Glutamatergic neuron (in vitro differentiated cells): ENCODE measurements at places on chromosomes 6 and 20.

DNA sequence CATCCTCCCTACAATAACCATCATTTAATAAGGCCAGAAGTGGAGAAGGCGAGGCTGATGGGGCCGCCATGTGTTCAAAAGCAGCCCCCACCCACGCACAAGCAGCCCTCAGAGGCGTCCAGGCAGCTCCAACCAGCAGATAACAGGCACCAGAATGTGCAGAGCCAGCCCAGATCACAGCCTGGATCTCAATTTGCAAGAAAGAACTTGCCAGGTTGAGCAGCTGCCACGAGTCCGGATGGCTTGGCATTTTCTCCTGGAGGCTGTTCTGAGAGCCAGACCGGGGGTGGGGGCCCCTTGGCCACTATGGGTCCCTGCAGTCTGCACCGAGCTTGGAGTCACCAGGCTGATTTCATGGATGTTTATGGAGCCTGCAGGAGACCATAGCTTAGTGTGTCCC, 338.1 kb downstream of the PREX1 start:
- no peak for DNase-seq

- DNase-seq: no peak
Observed at GRCh38 chr6:73491377-73491776, 29.5 kb downstream of the EEF1A1 start.

DNA sequence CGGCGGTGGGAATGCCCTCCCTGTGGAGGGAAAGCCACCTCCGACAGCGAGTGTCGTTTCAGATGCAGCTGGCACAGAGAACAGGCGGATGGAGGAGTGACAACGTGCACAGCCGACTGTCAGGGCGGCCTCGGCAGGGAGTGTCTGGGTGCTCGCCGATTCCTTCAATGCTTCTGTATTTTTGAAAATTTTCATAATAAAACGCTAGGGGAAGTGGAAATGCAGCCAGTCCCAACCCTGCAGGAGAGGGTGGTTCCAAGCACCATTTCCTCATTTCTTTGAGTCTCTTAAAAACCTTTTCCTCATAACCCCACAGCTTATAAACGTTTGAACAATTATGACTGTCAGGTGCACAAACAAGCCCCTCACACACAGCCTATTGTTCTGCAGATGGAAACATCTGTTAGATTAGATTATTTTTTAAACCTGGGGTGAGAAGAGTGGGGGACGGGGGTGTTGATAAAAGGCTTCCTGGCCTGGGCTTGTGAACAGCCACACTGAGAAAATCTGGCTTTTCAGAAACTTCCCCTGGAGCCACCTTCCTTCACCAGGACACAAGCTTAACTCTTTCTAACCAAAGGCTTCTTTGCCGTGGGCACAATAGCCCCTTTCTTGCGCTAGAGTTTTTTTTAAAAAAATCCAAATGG, 228.9 kb downstream of the ANKRD60 start:
- DNase-seq: no peak

DNA sequence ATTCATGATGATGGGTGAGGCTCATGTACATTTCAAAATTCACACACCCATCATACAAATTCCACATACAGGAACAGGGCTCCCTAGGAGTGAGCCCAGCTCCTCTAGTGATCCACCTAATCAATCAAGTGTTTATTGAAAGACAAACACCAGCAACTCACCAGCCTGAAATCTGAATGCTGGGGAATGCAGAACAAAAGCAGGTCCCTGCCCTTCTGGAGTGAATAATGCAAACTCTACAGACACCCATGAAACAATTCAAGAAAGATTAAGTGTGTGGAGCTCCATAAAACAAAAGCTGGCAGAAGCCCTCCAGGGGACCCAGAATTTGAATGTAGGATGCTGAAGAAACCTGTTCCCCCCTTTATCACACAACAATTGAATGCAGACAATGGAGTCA, 396.7 kb upstream of the JARID2 start:
- no peak for DNase-seq

- no peak for DNase-seq
Observed at GRCh38 chr6:111764238-111765175, 108.7 kb downstream of the FYN start.

- DNase-seq: no peak
Observed at GRCh38 chr6:110617057-110617456, 140.6 kb upstream of the SLC22A16 start.

DNA sequence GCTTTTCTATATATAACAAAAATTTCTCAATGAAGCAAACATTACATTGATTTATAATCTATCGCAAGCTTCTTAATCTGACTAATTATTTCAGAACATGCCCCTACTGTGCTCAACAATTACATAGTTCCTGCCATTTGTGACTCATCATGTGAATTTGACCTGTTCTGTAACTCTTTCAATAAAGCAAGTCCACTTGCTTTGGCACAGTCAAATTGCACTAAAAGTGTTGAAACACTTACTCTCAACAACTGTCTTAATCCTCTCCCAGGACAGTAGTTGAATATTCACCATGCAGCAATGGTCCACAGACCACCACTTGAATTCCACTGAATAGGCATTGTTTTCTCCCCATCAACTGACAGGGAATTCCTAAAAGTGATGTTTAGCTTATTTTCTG, 67.7 kb upstream of the SPTLC3 start:
- no peak for DNase-seq

- no peak for DNase-seq
Observed at GRCh38 chr6:133360194-133360593, 119.0 kb downstream of the EYA4 start.

- no peak for DNase-seq
Observed at GRCh38 chr6:32158052-32158451, 4.1 kb downstream of the PPT2 start.

- DNase-seq: no peak
Observed at GRCh38 chr20:63578224-63579016, 4.4 kb upstream of the HELZ2 start.

DNA sequence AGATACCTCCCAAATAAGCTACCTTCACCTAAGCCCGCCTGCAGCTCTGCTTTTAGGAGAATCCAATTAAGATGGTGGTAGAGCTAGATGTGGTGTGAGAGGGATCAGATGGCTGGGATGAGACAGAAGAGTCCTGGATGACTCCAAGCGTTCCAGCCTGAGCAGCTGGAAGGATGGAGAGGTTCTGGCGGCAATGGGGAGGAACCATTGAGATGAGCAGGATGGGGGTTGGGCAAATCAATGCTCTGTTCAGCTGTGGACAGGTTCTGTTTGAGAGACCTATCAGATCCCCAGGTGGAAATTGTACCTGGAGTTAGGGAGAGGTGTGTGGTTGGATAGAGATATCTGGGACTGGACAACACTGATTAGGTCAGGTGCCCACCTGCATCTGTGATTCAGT, 23.0 kb downstream of the PHACTR3 start:
- no peak for DNase-seq

GRCh38 chr20:57648878-57649616, 28.8 kb upstream of the ZBP1 start:
- no peak for DNase-seq

- no peak for DNase-seq
Observed at GRCh38 chr6:144675231-144675861, 390.2 kb downstream of the UTRN start.

- DNase-seq: no peak
Observed at GRCh38 chr6:151241853-151242252, 2.1 kb downstream of the AKAP12 start.

- DNase-seq: no peak
Observed at GRCh38 chr20:36824142-36824940, 50.8 kb upstream of the DSN1 start.

DNA sequence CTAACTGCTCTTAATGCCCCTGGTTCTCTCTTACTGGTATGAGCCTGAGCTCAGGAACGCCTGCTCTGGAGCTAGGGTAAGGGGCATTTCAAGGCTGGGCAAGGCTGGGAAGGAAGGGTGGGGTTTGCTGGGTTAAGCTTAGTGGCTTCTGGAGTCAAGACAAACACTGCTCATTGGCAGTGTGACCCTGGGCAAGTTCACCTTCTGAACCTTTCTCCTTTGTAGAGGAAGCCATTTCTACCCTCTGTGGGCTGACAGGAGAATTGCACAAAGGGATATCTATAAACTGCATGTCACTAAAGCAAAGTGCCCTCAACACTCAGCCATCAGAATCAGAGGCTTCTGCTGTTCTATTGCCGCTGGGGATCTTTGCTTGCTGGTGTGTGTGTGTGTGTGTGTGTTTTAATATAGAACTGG, 20.3 kb upstream of the LRRN4 start:
- no peak for DNase-seq

DNA sequence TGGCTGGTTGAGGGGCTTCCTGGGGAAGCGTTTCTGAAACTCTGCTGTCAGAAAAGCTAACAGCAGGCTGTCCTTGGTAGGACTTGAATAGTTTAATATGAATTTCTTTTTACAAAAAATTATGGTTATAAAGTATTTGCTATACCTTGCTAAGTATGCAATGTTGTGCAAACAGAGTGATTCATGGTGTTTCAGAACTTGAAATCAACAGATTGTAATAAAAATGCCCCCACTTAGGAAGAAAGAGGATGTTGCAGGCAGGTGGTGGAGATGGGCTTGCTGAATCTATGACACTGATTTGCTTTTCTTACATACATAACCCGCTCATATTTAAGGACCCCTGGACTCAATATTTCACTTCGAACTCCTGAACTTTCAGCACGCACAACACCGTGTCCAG, 211.6 kb downstream of the THBS2 start:
- no peak for DNase-seq

- DNase-seq: no peak
Observed at GRCh38 chr20:43750774-43751166, 24.0 kb upstream of the GTSF1L start.

GRCh38 chr6:68506911-68507310, 128.2 kb upstream of the ADGRB3 start:
- no peak for DNase-seq

GRCh38 chr6:37137201-37138090, 32.5 kb upstream of the PIM1 start:
- peak; percentile 36 for DNase-seq

DNA sequence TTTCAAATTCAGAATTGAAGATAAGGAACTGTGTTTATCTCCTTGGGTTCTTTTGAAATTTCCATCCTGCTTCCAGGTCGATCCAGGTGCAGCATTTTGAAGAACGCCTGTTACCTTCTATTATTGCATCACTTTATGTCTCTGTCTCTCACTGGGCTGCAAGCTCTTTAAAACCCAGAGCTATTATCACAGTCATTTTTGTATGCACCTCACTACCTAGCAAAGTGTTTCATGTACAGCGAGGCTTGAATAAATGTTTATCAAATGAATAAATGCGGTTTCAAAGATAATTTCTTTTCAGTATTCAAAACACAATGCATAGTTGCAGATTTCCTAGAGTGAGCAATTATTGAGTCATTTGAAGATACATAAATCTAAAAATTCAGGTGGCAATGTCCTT, 34.2 kb downstream of the GFOD1 start:
- no peak for DNase-seq

DNA sequence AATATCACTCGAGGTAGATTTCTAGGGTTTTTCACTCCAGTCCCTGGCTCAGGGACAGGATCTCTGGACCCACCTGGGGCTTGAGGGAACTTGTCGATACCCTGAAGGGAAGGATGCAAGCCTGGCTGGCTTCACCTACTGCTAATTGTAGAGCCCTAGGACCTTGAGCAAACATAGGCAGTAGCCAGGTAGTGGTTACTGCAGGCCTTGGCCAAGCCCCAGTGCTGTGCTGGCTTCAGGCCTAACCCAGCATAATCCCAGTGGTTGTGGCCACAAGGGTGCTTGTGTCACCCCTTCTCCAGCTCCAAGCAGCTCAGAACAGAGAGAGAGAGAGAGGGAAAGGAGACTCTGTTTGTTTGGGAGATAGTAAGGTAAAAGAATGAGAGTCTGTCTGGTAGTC, 5.8 kb upstream of the MCM9 start:
- no peak for DNase-seq
